H7 (cell line): ENCODE measurements at places on chromosomes 2 and 18.
A peak's percentile ranks its signal among the peaks of the same experiment; 100 is the strongest.

DNA sequence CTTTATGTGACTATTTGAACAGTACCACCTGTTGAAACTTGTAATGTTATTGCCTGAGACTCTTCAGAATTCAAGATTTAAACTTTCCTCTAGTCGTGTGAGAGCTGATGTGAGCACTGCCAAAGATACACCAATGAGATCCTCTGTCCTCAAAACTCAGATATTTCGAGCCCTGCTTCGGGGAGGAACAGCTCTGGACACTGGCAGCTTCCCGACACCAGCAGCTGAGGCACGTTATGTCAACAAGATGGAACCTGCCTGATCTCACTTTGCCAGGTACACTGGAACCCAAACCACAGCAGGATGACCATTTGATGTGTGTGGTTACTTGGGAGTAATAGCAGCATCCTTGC is 319.9 kb upstream of the RBMS1 start:
- DNase-seq = no peak

- DNase-seq = no peak
These were observed 8.3 kb downstream of the FOSL2 start for GRCh38 chr2:28400921-28401320.

DNA sequence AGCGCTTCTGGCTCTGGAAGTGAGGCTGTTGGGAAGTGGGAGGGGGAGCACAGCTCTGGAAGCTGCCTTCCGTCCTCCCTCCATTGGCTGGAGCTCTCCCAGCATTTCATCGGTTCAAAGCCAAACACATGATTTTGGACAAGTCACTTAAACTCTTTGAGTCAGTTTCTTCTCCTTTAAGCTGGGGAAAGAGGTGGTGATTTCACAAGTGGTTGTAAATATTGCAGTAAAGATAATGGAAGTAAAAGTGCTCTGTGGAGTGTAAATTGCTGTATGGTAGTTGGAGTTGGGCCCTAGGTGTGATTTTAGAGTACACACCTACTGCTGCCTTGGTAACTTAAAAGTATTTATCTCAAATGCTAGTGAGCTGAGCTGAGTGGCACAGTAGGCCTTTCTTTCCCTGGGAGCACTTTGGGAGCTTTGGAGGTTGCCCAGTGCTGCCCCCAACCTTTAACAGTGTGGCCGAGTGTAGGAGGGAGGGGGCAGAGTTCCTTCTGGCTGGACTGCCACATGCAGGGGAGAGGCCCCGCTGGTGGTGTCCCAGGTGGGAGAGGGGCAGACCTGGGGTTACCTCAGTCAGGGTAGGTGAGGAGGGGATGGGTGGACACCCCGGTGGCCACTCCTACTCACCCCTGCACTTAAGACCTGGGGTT is 54.7 kb downstream of the ASAP2 start:
- DNase-seq = peak; percentile 64

- DNase-seq = no peak
These were observed 1.6 kb downstream of the TNP1 start for GRCh38 chr2:216858312-216858711.

DNA sequence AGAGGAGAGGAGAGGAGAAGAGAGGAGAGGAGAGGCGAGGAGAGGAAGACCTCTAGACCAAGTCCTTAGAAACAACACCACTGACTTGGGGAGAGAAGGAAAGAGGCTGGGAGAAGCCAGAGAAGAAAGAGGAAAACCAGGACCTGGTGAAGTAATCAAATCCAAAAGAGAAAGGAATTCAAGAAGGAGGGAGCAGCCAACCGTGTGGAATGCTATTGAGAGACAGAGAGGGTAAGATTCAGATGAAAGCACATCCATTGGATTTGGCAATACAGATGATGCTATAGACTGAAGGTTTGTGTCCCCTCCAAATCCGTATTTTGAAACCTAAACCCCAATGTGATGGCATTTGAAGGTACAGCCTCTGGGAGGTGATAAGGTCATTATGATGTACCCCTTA is 50.7 kb downstream of the GALNT14 start:
- no peak for DNase-seq

DNA sequence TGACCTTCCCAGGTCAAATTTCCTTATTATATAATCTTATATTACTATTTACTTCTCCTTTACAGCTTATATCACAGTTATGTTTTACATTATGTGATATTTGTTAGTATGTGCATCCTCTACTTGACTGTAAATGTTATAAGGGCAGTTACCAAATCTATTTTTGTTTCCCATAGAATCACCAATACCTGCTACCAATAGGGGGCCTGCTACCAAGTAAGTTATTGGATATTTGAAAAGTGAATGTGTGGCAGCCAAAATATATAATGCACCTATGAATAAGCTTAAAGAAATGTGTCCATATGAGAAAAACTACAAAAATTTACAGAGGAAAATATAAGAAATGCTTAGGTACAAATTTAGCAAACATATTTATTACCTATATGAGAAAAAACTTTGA is 23.9 kb upstream of the CTAGE1 start:
- DNase-seq = no peak

DNA sequence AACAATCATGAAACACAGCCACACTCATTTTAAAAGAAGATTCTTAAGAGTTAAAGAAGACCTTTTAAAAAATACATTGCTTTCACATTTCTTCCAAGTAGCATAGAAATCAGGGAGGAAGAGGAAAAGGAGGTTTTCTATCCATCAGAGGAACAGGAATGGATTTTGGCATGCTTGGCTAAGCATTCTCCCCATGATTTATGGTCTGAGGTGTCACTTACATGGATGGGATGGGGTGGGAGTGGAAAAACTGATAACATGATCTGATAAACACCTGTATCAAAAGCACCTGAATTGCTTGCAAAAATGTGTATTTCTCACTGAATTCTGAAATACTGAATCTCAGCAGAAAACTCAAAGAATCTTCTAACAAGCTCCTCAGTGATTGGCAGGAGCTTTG is 265.9 kb downstream of the NRXN1 start:
- no peak for DNase-seq

DNA sequence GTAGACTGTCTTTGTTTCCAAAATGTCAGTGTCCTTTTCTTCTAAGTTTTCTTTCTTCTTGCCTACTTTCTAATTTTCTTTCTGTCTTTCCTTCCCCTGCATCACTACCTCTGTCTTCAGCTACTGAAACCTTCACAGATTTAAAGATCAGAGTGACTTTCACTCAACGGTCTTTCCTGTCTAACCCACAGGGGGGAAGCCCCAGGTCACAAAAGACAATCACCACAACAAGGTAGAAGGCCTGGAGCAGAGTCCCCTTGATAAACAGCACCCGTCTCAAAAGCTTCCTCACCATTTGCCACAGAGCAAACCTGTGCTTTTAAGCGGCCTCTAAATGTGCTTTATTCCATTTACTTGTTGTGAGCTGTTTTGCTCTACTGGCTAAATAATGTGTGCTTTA is 665.4 kb downstream of the BCL11A start:
- peak; percentile 54 for DNase-seq

DNA sequence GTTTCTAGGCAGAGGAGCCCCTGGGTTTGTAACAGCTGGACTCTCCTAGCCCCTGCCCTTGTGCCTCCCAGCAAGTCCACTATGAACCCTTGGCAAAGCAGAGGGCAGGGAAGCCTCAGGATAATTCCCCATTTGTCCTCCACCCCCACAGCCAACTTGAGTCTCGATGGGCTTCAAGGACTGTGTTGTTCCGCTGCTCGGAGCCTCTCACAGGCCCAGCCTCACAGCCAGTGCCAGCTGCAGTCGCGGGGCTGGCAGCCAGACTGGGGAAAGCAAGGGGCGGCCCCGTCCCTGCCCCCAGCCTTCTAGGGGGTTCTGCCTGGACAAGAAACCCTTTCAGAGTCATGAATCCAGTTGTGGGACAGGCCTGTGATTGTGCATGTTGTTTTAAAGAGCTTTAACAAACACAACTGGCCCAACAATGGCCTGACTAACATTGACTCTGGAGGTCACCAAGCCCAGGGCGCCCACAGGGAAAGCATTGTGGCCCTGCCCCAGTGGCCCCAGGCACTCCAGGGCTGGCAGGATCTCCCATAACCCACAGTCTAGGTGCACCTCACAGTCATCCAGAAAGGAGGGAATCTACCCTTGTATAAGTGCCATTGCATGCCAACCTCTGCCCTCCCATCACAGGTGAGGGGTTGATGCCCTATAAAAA is 71.8 kb upstream of the DAPL1 start:
- DNase-seq = no peak

- DNase-seq = peak; percentile 89
These were observed at the start of gene LBX2 for GRCh38 chr2:74499267-74499939. Gene LBX2, minus strand, starts transcription at chr2:74499603. Its CDS starts 66 bp downstream, at chr2:74499537.

DNA sequence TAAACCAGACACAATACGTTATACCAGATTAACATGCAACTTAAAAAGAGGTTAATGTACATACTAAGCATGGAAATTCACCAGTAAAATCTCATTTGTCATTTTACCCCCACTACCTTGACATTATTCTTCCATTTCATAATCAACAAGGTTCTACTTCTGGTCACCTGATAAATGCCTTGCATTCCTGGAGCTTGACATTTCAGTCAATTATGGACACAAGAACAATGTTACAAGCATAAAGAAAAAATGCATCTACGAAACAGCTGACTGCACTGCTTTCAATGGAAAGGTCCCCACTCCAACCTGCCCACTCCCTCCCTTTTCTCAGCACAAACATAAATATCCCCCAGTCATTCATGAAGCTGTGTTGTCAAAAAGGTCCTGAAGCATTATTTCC is 31.4 kb downstream of the ARL5A start:
- no peak for DNase-seq

- no peak for DNase-seq
These were observed 2.1 kb upstream of the PXDN start for GRCh38 chr2:1746174-1747064.

GRCh38 chr2:43452318-43452731 is 143.5 kb downstream of the THADA start:
- no peak for DNase-seq

GRCh38 chr18:78099979-78100588 is 850.4 kb downstream of the GALR1 start:
- DNase-seq = no peak

DNA sequence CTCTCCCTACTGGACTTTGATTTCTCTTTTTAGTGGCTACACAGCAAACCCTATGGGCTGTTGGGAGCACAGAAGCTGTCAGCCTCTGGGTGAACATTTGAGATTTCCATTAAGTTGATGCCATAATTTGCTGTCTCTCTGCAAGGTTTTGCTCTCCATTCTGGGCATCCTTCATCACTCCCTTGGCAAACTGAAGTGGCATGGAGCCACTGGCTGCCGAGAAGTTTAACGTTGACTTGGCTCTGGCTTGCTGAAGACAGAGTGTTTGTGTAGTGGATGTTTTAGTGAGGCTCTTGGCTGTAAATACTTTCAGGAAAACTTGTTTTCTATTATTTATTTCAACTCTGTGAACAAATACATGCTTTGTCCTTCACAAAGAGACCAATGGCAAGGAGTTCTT is 91.5 kb downstream of the ALK start:
- no peak for DNase-seq

DNA sequence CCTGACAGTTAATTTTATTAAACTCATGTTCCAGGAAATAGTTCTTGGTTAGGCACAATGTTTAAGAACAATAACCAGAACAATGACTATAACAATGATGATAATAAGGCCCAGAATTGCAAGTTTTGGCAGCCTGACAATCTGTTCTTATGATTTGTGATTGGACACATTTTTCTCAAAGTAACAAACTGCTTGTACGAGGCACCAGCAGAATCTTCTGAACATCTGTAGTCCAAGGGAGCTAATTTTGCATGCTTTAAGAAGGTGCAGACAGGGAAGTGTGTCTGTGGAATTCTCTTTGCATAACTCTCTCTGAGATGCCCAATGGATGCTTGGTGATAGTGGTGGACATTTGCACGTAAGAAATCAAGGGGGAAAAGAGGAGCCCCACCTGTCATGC is 709.3 kb downstream of the SLC4A3 start:
- no peak for DNase-seq

- no peak for DNase-seq
These were observed 728.5 kb upstream of the SLC8A1 start for GRCh38 chr2:41180387-41180786.

DNA sequence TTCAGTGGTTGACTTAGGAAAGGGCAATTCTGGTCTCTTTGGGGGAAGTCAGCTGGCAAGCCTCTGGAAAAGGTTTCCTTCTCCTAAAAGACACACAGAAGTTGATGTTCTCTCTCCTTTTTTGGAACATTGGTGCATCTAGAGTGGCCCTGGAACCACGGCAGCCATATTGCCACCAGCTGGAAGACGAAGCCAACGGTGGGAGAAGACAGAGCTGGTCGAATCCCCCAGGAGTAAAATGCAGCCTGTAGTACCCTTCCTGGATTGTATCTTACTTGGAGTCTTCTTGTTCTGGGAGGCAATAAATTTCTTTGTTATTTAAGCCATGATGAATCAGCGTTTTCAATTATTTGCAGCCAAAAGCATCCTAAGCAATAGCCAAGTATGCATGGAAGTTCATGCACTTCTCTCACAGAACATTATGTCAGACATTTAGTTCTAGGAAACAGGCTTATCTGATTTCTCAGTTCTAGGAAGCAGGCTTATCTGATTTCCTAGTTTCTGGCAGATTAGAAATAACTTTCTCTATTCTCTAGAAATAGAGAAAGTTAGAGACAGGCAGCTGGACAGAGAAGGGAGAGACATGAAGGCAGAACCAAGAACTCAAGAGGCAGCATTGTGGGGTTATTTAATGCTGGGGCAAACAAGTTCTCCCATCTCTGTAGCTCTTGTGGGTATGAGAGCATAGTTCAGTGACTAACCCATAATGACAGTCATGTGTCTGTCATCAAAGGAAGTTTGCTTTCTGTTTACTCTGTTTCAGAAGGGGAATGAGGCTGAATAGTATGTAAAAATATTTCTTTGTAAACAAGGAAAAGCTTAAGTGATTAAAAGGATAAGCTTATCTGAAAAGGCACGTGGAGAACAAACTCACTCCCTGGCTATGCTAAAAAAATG is 40.5 kb upstream of the NABP1 start:
- no peak for DNase-seq

DNA sequence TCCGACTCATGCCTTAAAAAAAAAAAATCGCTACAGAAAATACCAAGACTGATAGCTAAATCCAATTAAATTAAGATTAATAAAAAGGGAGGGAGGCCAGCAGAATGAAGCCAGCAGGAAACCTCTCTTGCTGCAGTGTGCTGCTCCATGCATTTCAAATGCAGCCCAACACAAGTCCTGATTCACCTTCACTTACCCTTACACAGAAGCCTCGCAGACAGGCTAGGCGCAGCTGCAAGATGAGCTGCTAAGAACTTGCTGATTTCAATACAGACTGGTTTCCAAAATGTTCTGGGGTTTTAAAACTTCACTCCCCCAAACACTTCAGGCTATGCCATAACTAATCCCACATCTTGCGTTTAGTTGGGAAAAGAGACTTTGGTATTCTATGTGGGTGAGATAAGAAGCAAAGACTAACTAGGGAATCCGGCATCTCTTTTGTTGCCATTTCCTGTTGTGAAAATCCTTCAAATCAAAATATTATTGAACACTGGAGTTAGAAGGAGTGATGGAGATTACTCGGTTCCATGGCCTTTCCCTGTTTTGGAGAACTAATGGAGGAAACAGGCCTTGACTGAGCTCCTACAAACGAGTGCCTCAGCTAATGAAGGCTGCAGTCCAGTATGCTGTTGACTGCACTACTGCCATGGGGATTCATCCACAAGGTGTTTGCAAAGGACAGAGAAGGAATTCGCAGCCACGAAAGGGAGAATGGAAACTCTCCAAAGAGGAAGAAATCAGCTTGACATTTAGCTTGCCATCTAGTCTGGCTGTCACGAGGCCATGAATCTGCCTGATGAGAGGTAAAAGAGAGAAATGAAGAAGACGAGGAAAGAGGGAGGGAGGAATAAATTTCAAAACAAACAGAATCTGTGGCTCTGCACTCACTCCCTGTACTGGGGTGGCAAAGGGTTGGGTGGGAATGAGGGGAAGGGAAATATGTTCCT is 67.3 kb downstream of the CLHC1 start:
- no peak for DNase-seq
